Stimulated activated naive CD8-positive, alpha-beta T cell treated with anti-CD3 and anti-CD28 coated beads, Interleukin-15, Interleukin-2, amounts not matched to agents 100 U/mL and 50 U/mL, for 24 hours (primary cell): ENCODE measurements at places on chromosomes 4 and X.

GRCh38 chrX:12741416-12741815 is 49.8 kb upstream of the PRPS2 start:
- DNase-seq = no peak

DNA sequence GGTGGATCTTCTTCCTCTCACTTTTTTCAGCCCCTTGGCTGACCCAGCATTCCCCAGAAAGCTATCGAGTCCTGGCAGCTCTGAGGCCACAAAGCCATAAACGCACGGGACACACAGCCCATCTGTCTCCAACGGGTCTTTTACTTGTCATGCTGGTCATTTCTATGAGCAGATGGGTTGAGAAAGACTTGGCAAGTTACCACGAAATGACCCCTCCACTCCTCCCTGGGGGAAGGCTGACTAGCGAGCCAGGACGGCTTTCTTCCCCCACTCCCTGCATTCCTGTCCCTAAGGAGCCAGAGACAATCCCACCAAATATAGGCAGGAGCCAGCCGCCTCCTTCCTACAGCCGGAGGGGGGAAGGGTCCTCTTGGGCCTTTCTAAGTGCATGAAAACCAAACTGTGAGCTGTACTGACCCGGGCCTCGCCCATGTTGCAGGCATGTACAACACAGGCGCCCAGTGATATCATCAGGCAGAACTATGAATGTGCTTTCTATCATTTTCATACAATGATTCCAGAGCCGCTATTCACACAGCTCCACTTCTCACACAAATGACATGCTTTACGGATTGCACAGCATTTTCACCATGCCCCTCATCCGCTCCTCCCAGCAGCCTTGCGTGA is 28.6 kb downstream of the AFAP1 start:
- DNase-seq = no peak

DNA sequence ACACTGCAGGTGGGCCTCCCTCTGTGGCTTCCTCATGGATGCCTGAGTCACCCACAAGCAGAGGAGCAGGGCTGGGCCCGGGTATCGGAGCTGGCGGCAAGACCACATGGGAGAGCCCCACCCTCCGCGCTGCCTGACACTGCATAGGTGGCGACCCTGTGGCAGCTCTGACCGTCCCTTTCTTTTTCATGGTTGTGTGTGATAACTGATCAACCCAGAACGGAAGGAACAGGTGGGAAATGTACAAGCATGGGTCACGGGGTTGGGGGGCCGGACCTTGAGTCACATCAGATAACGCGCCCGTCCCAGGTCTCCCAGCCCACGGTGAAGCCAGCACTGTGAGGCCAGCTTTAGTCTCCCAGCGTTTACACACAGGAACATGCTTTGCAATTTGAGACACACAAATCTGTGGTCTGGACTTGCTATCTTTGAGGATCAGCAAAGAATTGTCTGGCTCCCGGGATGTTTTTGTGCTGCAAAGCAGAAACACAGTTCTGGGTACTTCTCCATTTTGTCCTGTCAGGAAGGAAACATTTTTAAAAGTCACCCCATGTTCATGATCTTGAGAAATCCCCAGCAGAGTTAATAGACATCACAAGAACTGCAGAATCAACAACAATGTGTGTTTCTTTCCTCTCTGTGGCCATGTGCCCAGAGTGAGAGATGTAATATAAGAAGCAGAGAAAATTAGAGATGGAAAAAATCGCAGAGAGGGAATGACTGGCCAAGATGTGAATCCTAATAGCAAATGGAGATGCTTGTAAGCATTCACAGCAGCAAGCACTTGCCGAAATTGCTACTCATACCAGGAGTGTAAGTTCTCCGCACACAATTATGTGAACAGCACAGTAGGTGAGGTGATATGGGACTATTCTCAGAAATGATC is 70.1 kb upstream of the CBR4 start:
- peak; percentile 49 for DNase-seq

GRCh38 chr4:183599690-183600089 is 59.3 kb downstream of the RWDD4 start:
- DNase-seq = no peak

DNA sequence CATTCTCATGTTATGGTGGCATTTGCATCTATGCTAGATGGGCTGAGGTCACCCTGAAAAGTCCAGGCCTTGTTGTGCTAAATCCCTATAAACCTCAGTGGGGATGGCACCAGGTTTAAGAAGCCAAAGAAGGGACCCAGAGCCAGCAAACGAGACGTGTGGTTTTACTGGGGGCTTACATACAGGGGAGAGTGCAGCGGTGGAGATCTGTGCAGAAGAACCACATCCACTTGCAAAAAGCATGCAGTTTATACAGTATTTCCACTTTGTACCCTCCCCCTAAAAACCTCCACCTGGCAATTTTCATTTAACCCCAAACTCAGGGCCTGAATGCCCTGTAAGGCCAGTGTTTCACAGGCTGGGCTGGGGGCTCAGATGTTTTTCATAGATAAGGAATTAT is 134.9 kb upstream of the GATB start:
- no peak for DNase-seq

- no peak for DNase-seq
These were observed 5.9 kb upstream of the ANOS1 start for GRCh38 chrX:8737883-8738282.

DNA sequence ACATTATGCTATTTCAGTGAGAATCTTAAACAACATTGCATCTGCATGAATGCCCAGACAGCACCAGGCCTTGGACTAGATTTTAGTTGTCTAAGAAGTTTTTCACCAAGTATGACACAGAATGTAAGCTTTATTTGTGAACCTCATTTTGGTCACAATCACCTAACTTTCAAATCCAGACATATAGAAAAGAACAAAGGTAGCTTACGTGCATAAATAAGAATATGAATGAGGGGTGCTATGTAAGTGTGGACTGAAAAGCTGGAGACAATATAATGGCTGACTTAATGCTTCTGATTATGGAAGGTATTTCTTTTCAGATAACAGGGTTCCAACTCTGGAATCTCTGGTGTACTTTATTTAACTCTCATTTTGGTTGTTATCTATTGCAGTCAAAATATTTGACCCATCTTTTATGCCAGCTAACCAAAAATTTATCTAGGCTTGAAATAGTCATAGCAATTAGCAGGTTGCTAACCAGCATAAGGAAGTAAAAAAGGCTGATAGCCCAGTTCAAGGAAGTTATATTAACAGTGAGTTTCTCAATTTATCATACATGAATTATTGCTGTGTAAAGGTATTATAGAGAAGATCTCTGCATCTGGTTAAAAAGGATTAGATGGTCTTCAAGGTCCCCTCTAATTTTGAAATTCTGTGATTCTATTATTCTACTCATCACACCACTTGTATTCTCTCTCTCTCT is 36.5 kb downstream of the SLC7A11 start:
- no peak for DNase-seq

DNA sequence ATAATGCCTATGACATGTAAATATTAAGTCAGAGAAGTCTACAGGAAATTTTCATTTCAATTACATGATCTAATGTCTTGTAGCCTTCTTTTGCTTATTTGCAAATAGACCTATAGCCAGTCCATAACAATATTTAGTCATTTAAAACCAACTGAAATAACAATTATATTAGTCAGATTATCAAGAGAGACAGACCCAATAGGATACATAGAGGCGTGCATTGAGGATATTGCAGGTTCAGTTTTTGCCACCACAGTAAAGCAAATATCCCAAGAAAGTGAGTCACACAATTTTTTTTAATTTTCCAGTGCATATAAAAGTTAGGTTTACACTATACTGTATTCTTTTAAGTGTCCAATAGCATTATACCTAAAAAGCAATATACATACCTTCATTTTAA is 349.7 kb upstream of the ATOH1 start:
- DNase-seq = no peak

- DNase-seq = no peak
These were observed 226.2 kb downstream of the ARHGAP10 start for GRCh38 chr4:147958057-147958456.

DNA sequence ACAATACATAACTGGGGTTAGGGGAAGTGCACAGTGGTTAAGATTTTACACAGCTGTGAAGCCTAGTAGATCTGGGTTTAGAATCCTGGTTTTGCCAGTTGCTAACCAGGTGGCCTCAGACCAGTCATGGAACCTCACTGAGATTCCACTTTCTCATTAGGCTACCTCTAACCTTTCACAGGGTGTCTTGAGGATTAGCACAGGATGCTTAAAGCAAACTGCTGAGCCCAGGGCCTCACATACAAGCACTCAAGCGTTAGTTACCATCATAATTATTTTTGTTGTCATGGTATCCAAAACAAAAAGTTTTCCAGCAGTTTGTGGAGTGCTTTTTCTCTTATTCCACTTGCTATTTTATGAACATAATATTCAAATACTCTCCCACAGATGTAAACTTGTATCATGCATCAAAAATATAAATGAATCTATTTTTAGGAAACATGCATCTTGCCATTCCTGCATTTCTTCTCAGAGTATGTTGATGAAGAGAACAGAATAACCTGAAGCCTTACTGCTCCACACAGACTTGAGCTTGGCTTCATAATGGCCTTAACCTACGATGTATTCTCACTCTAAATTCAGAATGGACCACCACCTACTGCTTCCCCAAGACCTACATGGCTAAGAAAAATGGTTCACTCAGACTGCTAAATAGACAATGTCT is 12.6 kb downstream of the AP1S2 start:
- DNase-seq = no peak

DNA sequence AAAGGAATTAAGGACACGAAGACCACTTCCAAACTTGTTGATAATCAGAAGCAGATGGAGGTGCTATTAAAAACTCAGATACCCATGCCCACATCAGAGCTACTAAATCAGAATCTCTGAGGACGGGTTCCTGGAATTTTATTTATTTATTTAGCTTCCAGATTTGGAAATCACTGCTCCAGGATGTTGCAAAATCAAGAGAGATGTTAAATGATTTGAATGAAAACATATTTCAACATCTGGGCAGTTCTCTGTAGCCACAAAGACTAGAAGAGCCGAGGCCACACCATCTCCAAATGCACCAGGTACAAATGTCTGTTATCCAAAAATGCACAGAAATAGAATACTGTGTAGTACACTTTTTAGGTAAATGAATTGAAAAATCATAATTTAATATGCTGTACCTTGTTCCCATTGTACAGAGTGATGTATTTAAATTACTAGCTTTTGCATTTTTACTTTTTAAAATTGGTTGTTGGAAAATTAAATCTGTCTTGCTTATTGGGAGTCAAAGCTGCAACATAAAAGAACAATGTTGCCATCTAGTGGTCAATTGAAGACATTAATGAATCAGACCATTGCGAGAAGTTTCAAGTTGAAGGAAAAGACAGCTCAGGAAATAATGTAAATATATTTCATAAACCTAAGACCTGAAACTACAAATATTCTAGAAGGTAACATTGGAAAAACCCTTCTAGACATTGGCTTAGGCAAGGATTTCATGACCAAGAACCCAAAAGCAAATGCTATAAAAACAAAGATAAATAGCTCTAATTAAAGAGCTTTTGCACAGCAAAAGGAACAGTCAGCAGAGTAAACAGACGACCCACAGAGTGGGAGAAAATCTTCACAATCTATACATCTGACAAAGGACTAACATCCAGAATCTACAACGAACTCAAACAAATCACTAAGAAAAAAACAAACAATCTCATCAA is 151.3 kb upstream of the TTC29 start:
- DNase-seq = no peak

DNA sequence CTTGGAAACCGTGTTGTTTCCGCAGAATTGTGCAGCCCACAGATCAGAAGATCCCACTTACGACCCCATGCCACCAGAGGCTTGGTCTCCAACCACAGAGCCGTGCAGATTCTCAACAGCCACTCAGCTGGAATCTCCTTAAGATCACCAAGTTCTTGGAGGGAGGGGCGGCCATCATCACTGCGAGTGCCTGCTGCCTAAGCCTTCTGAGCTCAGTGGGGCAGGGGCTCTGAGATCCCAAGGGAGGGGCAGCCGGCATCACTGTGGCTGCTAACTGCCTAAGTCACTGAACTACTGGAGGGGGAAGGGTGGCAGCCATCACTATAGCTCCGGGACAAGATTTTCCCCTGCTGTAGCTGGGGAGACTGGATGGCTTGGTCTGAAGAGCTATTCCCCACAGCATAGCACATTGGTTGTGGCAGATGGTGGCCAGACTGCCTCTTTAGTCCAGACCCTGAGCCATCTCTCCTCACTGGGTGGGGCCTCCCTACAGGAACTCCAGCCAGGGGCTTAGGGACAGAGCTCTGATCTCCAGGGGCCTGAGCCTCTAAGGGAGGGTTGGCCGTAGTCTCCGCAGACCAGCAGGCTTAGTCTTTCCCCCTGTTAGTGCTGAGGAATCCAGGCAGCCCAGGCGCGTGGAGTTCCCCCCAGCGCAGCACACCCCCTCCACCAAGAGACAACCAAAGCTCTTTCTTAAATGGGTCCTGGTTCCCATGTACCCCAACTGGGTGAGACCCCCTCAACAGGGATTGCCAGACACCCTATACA is 1483.9 kb downstream of the ADGRL3 start:
- DNase-seq = no peak

GRCh38 chrX:50000937-50001542 is 78.6 kb downstream of the CLCN5 start:
- no peak for DNase-seq

- no peak for DNase-seq
These were observed 5.7 kb upstream of the SLC25A6 start for GRCh38 chrX:1397441-1398270.
